ENCODE measurements at places on chromosomes 16 and 17.

DNA sequence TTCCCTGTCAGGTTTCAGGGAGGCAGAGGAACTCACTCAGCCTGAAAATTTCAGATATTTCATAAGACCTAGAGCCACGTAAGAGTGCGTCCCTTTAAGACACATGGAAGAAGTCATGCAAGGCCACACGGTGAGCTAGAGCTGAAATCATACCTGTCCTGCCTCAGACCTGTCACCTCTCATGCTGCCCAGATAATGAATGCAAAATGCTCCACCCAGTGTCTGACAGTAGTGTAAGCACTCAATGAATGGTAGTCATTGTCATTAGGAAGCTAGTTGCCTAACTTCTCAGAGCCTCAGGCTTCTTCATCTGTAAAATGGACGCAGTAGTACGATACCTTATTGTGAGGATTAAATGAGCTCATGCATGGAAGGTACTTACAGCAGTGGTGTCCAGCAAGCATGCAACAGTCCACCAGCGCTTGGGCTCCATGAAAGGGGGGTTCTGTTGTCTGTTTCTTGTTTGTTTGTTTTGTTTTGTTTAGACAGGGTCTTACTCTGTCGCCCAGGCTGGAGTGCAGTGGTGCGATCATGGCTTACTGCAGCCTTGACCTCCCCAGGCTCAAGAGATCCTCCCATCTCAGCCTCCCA lies 60.7 kb downstream of the WSB1 start:
- peak; percentile 43 for DNase-seq

- DNase-seq = no peak
Observed at GRCh38 chr16:87395181-87395842, 3.2 kb downstream of the MAP1LC3B start.

- peak; percentile 34 for DNase-seq
Observed at GRCh38 chr17:35708951-35709350, 22.5 kb upstream of the RASL10B start.

DNA sequence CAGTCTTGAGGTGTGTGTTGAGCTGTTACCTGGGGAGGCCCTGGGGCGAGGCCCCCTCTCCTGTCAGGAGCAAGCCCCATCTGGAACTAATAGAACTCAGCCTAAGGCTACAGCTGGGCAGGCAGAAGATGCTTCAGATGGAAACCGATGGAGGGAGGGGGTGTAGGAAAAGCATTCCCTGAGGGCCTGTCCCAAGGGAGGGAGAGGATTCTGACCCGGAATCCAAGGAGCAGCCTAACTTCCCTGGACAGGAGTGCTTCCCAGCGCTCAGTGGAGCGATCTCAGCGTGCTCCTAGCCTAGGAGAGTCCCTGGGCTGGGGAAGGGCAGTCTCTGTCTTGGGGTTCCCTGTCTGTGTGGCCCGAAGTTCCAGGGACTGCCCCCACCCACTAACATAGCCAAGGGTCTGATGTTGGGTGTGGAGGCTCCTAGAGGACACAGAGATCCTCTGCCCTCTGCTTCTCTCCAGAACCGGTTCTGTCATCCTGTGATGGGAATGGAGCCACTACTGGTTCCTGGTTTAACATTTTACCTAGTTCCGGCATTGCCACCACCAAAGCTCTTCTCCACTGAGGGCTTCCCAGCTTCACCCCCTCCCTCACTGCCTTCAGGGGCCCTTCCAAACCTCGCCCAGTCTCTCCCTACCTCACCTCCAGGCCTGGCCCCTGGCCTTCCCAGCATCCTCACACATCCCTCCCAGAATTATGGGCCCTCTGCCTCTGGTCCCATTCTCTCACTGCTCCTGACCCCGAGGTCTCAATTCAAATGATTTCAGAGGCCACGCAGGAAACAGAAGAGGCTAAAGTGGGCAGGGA lies 58.7 kb downstream of the RTN4RL1 start:
- no peak for DNase-seq

DNA sequence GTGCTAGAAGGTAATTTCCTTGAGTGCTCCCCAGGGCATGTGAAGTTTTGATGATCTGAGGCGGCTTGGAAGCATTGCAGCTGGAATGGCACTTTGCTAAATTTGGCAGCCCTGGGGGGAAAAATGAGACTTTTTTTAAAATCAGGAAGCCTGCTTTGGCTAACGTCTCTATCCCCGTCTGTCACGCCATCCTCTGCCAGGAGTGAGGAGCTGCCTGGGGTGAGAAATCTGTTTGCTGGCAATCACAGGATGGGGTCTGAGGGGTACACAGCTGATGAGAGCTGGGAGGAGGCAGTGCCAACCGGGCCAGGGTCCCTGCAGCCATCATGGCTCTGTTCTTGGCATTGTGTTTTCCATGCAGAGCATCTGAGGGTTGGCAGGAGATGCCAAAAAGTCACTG lies 2.0 kb downstream of the ABCC12 start:
- DNase-seq = peak; percentile 82

DNA sequence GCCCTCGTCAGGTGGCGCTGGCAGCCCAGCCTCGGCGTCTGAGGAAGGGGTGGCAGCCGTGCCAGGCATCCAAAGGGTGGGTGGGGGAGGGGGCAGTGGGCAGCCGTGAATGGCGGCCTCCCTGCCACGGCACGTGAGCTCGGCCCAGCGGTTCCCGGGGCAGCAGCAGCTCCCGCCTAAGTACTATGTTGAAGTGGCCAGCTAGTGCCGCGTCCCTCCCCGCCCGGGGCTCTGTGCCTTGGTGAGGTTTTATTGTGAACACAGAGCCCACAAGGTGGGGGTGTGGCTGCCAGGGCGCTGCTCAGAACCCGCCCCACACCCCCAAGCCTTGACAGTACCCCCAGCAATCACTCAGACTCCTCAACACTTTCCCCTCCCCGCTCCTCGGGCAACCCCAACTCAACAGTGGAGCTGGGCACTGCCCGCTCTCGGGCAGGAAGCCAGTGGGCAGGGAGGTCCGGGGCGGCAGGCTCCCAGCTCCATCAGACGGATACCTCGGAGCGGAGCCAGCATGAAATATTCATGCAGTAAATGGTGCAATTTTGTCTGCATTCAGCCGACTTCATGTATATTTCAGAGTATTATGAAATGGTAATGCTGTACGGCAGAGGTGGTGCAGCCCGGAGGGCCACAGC lies 80.4 kb downstream of the ENGASE start:
- DNase-seq = peak; percentile 65

- peak; percentile 33 for DNase-seq
Observed at GRCh38 chr17:49952209-49952911, 16.6 kb upstream of the DLX4 start.

GRCh38 chr17:54813896-54814295 lies 86.8 kb upstream of the TOM1L1 start:
- no peak for DNase-seq

DNA sequence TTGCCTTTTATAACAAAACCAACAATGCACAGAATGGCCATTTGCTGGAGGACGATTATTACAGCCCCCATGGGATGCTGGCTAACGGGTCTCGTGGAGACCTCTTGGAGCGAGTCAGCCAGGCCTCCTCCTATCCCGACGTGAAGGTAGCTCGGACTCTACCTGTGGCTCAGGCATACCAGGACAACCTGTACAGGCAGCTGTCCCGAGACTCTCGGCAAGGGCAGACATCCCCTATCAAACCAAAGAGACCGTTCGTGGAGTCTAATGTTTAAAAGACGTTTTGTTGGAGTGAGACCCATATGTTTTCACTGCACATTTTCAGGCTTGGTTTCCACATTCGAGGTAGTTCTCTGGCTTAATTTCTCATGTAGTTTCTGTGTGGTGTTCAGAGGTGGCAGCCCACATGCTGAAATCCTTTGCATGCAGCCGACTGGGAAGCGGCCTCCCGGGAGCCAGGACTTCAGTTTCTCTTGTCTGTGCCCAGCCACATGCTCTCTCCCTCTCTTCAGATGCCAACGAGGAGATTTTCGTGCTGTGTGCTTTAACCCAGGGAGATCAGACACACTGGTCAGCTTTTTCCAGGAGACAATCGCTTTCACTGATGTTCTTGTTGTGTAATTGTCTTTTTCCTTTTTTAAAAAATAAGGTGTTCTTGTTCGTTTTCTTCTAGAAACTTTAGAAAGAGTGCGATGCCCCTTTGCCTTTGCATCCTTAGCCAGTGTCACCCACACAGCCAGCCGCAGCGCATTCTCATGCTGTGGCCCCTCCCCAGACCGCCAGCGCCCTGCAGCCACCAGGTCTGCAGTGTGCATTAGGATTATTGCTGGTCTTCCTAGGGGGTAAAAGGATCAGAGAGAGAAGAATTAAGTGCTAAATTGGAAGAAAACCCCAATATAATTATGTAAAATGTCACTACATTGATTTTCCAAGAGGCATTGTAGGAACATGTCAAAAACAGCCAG lies 24.1 kb downstream of the CYB561 start:
- DNase-seq = no peak

GRCh38 chr16:85665929-85666328 lies 22.8 kb downstream of the GINS2 start:
- no peak for DNase-seq

- DNase-seq = no peak
Observed at GRCh38 chr17:44384823-44385286, 4.6 kb downstream of the ITGA2B start.

GRCh38 chr16:78744796-78745107 lies 645.3 kb downstream of the WWOX start:
- DNase-seq = no peak

GRCh38 chr17:1488826-1489270 lies 3.6 kb downstream of the MYO1C start:
- DNase-seq = no peak

- DNase-seq = peak; percentile 74
Observed at GRCh38 chr17:15456972-15457722, 10.3 kb downstream of the CDRT4 start.

DNA sequence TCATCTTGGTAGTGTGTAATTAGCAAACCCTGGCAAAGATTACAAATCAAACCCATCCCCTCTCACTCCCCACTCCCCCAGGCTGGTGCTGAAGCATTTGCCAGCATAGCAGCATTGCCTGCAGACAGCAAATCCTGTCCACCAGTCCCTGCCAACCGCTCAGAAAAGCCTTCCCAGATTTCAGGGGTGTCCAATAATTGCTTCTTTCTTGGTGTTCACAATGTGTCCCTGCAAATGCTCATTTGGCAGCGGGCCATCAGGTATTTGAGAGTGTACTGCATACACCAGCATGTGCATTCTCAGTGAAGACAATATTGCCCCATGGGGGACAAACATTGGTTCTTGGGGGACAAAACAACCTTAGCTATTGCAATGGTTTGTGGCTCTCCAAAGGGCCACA lies 28.2 kb downstream of the ORC6 start:
- peak; percentile 79 for DNase-seq

DNA sequence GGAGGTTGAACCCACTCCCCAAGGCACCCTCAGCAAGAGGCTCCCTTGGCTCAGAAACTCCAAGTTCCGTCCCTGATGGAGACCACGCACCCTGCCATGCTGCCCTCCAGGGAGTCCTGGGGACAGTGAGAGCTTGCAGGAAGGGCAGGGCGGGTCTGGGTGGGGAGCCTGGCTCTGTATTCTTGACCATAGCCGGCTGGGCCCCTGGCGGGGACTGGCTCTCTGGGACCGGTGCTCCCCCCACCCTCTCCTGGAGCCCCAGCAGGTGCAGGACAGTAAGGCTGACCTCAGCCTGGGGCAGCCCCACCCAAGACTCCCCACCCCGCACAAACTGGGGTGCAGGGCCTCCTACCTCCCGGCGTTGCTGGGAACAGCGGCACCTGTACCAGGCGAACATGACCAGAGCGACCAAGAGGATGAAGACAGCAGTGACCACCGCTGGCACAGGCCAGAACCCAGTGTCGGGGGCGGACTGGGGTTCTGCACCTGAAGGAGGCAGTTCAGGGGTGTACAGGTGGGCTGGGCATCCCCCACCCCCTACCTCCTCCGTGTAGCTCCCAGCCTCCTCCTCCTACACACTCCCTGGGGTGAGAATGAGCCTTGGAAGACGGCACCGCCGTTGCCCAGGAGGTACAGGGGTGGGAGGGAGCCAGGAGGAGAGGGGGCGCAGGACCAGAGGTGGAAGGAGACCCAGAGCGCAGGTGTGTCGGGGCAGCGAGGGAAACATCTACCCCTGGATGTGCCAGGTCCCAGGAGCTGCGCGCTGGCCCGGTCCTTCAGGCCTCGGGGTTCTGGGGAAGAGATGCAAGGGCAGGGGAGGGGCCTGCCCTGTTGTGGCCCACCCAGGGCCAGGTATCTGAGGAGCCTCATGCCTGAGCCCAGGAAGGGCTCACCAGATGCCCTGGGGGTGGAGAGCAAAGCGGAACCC lies 5.4 kb upstream of the CD7 start:
- DNase-seq = no peak

DNA sequence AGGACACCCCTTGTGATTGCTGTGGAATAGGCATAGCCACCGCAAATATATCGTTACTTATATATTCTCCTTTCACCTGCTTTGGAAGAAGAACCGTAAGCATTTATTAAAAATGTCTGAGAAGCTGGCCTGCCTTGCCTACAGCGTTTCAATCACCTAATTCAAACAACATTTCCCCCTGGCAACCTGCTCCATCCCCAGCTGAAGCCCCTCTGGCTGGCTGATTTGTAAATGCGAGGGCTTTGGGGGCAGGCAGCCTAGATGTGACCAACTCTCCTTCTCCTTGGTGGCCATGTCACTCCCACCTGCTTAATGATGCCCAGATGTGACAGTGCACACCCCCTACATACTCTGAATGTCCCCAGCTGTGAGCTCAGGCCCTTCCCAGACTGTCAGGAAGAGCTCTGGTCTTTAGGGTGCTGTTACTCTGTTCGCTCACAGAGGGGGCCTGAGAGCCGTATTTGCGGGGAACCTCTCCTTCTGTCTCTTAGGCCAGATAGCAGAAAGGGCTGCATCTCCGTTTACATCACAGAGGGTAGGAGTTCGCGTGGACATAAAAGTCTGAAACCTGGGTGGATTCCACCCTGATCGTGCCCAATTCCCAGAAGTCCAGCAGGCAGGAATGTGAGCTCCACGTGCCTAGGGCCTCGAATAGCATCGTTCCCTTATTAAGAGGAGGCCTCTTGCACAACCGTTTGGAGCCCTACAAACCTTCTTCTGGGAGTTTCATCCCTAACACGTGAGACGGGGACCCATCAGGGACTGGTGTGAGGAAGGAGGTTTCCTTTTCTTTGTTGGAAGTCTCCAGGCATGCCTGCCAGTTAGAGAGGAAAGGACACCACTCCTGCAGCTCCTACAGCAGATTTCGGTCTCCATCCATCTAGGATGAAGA lies 2.4 kb upstream of the SDK2 start:
- DNase-seq = no peak

GRCh38 chr17:27091043-27091497 lies 202.8 kb upstream of the WSB1 start:
- no peak for DNase-seq

DNA sequence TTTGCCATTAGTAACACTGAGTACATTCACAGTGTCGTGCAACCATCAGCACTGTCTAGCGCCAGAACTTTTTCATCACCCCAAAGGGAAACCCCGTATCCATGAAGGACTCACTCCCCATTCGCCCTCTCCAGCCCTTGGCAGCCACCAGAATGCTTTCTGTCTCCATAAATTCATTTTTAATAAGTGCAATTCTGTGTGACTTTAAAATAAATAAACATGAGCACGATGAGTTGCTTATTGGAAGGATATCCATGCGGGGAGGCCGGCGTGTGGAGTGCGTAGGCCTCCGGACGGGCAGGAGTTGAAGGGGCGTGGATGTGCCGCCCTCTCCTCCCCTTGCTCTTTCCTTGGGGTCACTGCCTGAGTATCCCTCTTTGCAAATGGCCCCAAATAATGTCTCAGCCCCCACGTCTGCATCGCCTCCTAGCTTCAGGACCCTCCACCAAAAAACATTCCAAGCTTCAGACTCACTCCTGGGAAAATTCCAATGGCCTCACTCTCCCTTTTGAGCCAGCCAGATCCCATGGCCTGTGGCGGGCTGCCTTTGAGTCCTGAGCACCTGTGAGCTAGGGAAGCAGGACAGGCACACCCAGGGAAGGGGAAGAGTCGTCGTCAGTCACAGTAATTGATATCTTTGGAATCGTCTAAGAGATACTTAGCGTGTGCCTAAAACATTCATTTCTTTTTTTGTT lies 306.3 kb downstream of the SEC14L1 start:
- DNase-seq = no peak

- no peak for DNase-seq
Observed at GRCh38 chr17:16171613-16172012, 43.7 kb downstream of the NCOR1 start.
